ENCODE measurements at places on chromosomes 13 and 19. TPM values are rescaled to one million over a fixed set of nuclear protein-coding genes. Genes with fewer than 3 reads are reported as not detected.

Gene CDX2
- not detected for total RNA-seq

- no peaks in the 10 kb centered on the region for H3K4me1 ChIP-seq
- H3K4me3 ChIP-seq: no peak overlapping the region
- no peak overlapping the region for H3K27ac ChIP-seq
- no peak for DNase-seq
- no peaks in the 10 kb centered on the region for H3K36me3 ChIP-seq
Observed at GRCh38 chr13:62302341-62302740, 886.7 kb upstream of the PCDH20 start.

DNA sequence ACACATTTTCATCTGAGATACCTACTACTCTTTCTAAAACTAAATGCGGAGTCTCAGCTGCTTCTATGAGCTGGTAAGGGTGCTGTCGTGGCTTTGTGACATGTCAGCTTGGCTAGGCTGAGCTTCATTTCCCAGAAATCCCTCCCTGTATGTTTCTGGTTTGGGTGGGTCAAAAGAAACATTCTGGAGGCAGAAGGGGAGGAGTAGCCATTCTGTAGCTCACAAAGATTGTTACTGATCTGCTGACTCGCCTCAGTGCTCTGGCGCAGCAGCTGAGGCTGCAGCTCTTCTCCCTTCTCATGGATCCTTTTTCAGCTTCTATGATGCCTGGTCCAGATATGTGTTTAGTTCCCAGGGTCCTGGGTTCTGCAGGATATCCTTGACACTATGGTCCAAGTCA is 114.7 kb downstream of the RAP2A start:
- H3K27me3 ChIP-seq: no peaks in the 10 kb centered on the region
- H3K4me1 ChIP-seq: no peaks in the 10 kb centered on the region
- H3K4me3 ChIP-seq: no peak overlapping the region
- H3K27ac ChIP-seq: no peak overlapping the region
- H3K36me3 ChIP-seq: no peaks in the 10 kb centered on the region

Gene MCEMP1
- total RNA-seq: not detected

DNA sequence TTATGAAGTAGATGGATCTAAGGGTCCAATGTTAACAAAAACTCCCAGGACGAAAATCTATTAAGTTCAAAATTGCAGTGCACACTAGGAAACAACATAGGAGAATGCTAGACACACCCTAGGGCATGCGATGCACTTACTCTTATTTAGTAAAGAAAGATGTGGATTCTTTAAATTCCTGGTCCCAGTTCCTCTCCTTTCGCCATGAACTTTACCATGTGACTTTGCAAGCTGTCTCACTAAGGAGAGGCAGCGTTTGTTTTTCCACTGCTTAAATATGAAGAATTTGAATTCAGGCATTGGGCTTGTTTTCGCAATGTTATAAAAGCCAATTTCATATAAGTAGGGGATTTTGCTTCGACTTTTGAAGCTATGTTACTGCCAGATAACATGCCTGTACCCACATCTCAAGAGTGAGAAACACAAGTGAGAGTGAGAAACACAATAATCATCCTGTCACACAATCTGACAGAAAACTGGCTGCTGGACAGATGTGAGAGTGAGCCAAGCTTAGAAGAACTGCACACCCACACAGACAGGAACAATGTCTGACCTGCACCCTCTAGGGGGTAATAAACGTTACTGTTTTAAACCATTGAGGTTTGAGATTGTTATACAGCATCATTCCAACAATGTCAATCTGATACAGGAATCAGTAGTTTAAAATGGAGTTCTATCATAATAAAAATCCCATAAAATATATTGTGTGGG is 1308.4 kb downstream of the SLITRK5 start:
- no peak for DNase-seq
- no peaks in the 10 kb centered on the region for H3K27me3 ChIP-seq
- H3K36me3 ChIP-seq: no peaks in the 10 kb centered on the region
- no peak overlapping the region for H3K4me3 ChIP-seq

Gene KCNRG
- total RNA-seq: 1.9 TPM

Gene AP1M2
- total RNA-seq: 0.86 TPM

- no peak overlapping the region for H3K4me3 ChIP-seq
- DNase-seq: no peak
- H3K36me3 ChIP-seq: no peaks in the 10 kb centered on the region
- no peak overlapping the region for H3K27ac ChIP-seq
- no peaks in the 10 kb centered on the region for H3K27me3 ChIP-seq
- H3K4me1 ChIP-seq: no peaks in the 10 kb centered on the region
Observed at GRCh38 chr13:100594255-100594654, 5.7 kb upstream of the GGACT start.

Gene B3GNT3
- total RNA-seq: 0.72 TPM

- H3K27ac ChIP-seq: no peak overlapping the region
- peaks cover 3% of the 10 kb centered on the region for H3K4me1 ChIP-seq
- H3K4me3 ChIP-seq: no peak overlapping the region
- no peaks in the 10 kb centered on the region for H3K27me3 ChIP-seq
- no peak for DNase-seq
Observed at GRCh38 chr19:33814181-33815165, 17.8 kb downstream of the KCTD15 start.
